Right lung (tissue), 10 donors: ENCODE measurements at places on chromosomes 12 and 14. TPM values are rescaled to one million over a fixed set of nuclear protein-coding genes. Genes with fewer than 3 reads are reported as not detected.

- DNase-seq = no peak
Measured at GRCh38 chr12:76226397-76226796, 121.8 kb downstream of the BBS10 start.

GRCh38 chr12:45342171-45342570, 126.3 kb downstream of the ANO6 start:
- DNase-seq = no peak

The SLC25A21 gene
- 3.1 TPM for polyA plus RNA-seq

The EXD2 gene
- polyA plus RNA-seq = 33.6 TPM

The TTC9 gene
- polyA plus RNA-seq = 10.2 TPM

DNA sequence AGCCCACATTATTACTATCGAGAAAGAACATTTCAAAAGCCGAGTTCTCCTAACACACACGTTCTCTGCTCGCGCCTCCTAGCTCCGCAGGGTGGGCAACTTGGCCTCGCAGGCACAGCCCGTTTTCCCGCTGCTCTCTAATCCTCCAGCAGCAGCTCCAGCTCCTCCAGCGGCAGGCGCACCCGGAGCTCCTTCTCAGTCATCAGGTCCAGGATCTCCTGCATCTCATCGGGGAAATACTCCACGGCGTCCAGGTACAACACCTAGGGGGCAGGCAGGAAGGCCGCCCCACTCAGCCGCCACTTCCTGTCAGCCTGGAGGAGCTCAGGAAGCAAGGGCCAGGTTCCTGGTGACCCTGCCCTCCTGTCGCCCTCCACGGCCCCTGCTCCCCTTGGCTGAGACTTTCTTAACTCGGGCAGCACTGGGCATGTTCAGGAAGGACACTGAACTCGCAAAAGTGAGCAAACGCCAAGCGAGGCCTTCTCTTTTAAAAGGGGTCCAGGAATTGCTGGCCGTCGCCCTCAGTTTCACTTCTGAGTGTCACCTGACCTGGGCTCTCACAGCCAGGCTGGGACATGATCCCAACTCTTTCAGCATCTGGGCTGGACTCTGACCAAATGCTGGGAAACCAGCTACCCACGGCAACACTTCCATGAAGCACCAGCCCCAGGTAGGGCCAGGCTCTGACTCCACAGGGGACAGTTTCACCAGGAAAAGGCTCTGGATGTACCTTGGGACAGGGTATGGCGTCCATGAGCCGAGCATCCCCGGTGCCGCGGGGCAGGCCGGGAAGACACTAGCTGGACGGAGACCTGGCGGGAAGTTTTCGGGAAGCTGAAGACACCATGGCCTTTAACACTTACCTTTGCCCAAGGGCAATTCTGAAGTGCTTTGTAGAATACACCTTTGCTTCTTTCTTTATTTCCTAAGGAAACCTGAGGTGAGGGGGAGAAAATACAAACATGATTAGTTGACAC, 22.1 kb downstream of the PSMC1 start:
- no peak for DNase-seq

GRCh38 chr14:51394384-51394783, 154.3 kb downstream of the TMX1 start:
- no peak for DNase-seq

GRCh38 chr12:25789541-25789944, 168.9 kb upstream of the RASSF8 start:
- DNase-seq = no peak

The PLEKHG7 gene
- 0.23 TPM for polyA plus RNA-seq

The OR4E2 gene
- not detected for polyA plus RNA-seq

DNA sequence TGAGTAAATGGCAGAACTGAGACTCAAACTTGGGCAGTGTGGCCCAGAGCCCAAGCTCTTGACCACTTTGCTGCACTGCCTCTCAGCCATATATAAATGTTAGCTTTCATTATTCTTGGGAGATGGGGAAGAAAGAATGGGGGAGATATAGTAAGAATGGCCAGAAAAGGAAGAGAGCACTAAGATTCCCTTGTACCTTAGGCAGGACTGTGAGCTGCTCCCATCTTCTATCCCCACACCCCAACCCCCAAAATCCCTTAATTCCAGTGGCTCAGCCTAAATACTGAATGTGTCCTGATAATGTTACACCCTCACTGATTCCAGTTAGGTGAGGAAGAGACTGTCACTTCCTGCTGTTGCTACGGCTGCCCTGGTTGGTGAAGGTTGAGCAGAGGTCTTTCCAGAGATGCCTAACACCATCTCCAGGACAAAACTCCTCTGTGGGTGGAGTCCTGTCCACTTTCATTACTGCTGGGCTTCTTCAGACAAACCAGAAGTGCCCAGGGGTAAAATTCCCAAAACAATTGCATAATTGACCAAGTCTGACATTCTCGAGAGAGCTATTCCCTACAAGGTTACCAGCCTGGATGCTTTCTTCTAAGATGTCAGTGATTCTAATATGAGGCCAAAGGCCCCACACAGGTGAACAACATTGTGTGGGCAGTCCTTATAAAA, 51.8 kb downstream of the GNG2 start:
- no peak for DNase-seq

GRCh38 chr14:73467377-73467776, 9.0 kb upstream of the NUMB start:
- DNase-seq = no peak

DNA sequence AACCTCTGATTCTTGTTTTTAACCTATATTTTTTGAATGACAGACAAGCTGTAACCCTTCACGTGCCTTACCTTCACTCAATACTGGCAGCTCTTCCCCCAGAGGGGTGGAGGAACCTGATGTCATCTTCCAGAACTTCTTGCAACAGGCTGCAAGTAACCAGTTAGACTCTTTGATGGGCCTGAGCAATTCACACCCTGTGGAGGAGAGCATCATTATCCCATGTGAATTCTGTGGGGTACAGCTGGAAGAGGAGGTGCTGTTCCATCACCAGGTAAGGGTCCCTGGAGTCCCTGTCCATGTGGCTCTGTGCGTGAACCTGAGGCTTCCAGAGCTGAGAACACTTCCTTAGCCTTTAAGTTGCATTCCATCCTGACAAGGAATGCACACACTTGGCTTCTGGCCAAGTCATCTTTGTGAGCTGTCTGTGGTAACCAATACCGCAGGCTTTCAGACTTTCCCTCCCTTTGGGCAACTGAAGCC, 22.7 kb downstream of the TRAFD1 start:
- DNase-seq = no peak

DNA sequence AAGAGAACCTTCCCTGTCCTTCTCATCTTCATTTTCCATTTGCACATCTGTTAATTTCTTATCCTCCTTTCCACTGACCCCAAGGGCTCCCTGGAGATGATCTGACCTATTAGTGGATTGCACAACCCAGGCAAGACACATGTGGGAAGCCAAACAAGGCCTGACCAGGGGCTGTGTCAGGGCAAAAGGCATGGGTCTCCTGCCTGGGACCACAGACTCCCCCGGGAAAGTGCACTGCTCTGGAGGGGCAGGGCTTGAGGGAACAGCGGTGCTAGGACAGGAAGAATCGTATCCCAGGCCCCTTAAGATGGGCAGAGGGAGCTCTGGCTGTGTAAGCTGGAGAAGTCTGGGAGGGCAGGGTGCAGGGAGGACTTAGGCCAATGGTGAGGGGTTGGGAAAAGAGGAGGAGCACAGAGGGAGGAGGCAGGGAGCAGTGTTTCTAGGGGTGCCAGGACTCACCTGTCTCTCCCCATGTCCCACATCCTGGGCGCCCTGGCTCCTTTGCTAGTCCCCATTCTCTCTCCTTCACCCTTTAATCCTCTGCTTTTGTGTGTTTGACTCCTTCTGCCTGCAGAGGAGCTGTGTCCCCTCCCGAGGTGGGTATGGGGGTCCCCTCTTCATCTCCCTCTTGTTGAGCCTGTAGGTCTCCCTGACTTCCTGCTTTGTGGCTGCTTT, 25.3 kb downstream of the PLEKHG3 start:
- no peak for DNase-seq

- DNase-seq = no peak
Measured at GRCh38 chr12:113779774-113780173, 186.4 kb downstream of the RBM19 start.

The AQP6 gene
- polyA plus RNA-seq = 0.45 TPM

GRCh38 chr14:81952917-81953316, 419.3 kb upstream of the SEL1L start:
- DNase-seq = no peak

GRCh38 chr12:24378548-24379407, 429.3 kb upstream of the SOX5 start:
- DNase-seq = peak; percentile 76

The RNASE9 gene
- polyA plus RNA-seq = not detected

- DNase-seq = no peak
Measured at GRCh38 chr14:60656686-60657455, 7.6 kb upstream of the SIX1 start.

- peak; percentile 55 for DNase-seq
Measured at GRCh38 chr14:90522571-90523191, 125.9 kb downstream of the CALM1 start.

DNA sequence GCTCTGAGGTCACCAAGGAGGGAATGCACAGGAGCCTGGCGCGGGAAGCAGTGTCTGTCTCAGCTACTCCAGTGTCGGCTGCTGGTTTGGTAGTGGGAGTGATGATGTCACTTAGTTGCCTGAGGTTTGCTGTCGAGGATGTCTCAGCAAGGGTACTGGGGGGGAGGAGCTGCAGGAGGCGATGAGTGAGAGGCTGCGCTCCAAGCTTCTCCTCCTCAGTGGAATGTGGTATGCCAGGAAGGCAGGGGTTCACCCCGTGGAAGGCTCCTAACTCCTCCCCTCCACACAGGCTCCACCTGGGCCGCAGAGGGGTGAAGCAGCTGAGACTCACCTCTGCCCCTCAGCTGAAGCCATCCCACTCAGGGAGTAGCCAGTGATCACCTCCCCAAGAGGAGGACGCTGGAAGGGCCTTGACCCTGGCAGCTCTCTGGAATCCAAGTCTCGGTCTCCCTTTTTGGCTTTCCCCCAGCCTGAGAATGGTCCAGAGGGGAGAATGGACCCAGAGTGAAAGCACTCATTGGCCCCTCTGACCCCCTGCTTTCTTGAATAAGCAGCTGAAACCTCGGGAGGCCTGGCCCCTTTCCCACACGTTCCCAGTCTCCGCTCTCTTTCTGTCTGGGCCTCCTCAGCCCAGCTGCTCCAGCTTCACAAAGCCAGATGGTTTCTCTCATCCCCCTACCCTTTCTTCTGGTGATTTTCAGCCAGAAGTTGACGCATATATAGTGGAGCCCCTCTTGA, 178.9 kb upstream of the FKBP4 start:
- peak; percentile 88 for DNase-seq

- no peak for DNase-seq
Measured at GRCh38 chr12:93042283-93042682, 113.2 kb upstream of the EEA1 start.

The POTEG gene
- 0.12 TPM for polyA plus RNA-seq

DNA sequence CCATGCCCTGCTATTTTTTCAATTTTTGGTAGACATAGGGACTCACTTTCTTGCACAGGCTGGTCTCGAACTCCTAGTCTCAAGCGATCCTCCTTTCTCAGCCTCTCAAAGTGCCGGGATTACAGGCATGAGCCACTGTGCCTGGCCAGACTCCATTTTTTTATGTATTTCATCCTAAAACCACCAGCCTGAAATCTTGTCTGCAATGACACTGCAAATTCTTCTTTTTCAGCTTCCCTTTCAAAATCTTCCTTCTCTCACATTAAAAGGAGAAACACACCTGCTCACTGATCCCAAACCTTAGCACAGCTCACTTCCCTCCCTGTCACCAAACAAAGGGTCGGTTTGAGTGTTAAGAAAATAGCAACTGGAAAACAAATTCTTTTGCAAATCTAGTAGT, 62.6 kb downstream of the PPP2R5E start:
- DNase-seq = no peak
